ENCODE measurements at places on chromosomes 12 and 14.

DNA sequence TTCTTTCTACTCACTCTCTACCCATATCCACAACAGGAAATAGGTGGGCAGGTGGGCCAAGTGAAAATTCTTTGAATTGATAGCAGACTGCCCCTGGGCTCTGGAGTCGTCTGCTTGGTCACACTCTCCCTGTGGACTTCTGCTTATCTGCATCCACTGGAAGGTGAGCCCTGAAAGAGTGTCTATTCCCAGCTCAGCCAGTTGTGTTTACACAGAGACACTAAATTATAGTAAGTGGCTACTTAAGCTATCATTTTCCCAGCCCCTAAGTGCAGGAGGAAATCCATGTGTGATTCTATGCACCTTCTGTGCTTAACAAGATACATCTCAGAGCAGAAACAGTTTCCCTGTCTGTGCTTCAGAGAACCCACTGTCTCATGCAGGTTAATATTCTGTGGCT, 338.4 kb downstream of the FUT8 start:
- DNase-seq, result no peak

GRCh38 chr12:53942467-53942997, 3.9 kb downstream of the HOXC13 start:
- DNase-seq, result no peak

DNA sequence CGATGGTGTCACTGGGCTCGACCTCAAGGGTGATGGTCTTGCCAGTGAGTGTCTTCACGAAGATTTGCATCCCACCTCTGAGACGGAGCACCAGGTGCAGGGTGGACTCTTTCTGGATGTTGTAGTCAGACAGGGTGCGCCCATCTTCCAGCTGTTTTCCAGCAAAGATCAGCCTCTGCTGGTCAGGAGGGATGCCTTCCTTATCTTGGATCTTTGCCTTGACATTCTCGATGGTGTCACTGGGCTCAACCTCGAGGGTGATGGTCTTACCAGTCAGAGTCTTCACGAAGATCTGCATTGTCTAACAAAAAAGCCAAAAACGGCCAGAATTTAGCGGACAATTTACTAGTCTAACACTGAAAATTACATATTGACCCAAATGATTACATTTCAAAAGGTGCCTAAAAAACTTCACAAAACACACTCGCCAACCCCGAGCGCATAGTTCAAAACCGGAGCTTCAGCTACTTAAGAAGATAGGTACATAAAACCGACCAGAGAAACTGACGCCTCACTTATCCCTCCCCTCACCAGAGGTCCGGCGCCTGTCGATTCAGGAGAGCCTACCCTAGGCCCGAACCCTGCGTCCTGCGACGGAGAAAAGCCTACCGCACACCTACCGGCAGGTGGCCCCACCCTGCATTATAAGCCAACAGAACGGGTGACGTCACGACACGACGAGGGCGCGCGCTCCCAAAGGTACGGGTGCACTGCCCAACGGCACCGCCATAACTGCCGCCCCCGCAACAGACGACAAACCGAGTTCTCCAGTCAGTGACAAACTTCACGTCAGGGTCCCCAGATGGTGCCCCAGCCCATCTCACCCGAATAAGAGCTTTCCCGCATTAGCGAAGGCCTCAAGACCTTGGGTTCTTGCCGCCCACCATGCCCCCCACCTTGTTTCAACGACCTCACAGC, 717 bp downstream of the UBC start:
- no peak for DNase-seq

DNA sequence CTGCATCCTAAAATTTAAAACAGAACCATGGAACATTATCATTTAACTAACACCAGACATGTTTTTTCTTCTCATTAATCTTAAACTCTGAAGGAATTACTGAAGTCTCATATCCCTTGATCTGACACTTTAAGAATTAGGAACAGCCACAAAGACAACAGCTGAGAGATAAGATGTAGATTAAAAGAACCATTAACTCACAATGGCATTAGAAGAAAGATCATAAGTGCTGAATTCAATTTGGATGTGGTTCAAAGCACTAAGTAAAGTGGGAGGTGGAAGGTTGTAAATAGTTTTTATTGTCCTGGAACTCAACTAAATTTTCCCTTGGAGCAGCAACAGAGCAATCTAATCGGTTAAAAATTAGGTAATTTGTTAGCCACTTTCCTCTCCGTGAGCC, 199.0 kb upstream of the ATP2B1 start:
- DNase-seq, result no peak

Measured in SK-N-MC (cell line).